ENCODE measurements at places on chromosomes 16 and 17. TPM values are rescaled to one million over a fixed set of nuclear protein-coding genes. Genes with fewer than 3 reads are reported as not detected.

GRCh38 chr17:59416184-59416583, 84.7 kb downstream of the YPEL2 start:
- no peak overlapping the region for H3K27ac ChIP-seq
- no peak overlapping the region for H3K4me3 ChIP-seq
- no peak for DNase-seq
- H3K36me3 ChIP-seq: no peaks in the 10 kb centered on the region
- peaks cover 32% of the 10 kb centered on the region for H3K4me1 ChIP-seq

ENPP7 gene
- polyA plus RNA-seq: not detected

DNA sequence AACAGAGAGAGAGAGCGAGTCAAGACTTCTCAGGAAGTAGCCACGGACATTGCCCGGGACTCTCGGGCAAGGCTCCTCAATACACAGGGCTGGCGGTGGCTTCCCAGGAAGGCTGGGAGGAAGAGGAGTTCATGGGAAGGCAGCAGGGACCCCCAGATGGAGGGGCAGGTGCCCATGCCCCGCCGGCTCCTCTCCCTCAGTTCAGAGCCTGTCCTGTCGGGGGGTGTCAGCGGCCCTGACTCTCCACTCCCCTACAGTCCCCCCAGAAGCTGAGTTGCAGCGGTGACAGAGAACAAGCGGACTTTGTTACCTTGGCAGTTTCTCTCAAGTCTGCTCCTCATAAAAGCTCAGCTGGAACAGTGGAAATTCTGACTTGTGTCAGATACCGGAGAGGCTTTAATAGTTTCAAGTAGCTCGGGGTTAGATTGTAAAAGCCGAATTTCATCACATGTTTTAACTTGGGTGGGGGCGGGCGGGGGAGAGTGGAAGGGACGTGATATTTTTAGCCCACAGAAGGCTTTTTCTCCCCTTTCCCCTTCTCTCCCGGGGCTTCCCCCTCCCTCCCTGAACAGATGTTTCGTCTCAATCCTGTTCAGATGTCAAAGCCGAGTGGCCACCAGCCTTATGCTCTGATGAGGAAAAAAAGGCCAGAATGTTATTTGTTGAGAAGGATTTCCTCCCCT, 65.2 kb downstream of the NKD1 start:
- no peak overlapping the region for H3K27ac ChIP-seq
- no peaks in the 10 kb centered on the region for H3K36me3 ChIP-seq
- no peak for DNase-seq
- peaks cover 18% of the 10 kb centered on the region for H3K4me1 ChIP-seq

DOC2A gene
- not detected for polyA plus RNA-seq

- H3K4me1 ChIP-seq: peaks cover 2% of the 10 kb centered on the region
- H3K27me3 ChIP-seq: no peaks in the 10 kb centered on the region
- H3K36me3 ChIP-seq: peaks cover 29% of the 10 kb centered on the region
- H3K27ac ChIP-seq: no peak overlapping the region
- no peak overlapping the region for H3K4me3 ChIP-seq
These were observed 41.7 kb upstream of the CDRT4 start for GRCh38 chr17:15509095-15509494.

- H3K4me1 ChIP-seq: peaks cover 16% of the 10 kb centered on the region
- no peaks in the 10 kb centered on the region for H3K27me3 ChIP-seq
- peak overlapping the region; percentile 69 for H3K4me3 ChIP-seq
- no peaks in the 10 kb centered on the region for H3K36me3 ChIP-seq
- H3K27ac ChIP-seq: no peak overlapping the region
These were observed 1.5 kb downstream of the ENPP7 start for GRCh38 chr17:79732254-79732653.

GRCh38 chr17:38657824-38658740, 16.7 kb downstream of the EPOP start:
- H3K36me3 ChIP-seq: no peaks in the 10 kb centered on the region
- H3K4me1 ChIP-seq: peaks cover 28% of the 10 kb centered on the region
- H3K27ac ChIP-seq: no peak overlapping the region
- no peak overlapping the region for H3K4me3 ChIP-seq

- no peak overlapping the region for H3K27ac ChIP-seq
- peak overlapping the region; percentile 67 for H3K4me3 ChIP-seq
- H3K27me3 ChIP-seq: no peaks in the 10 kb centered on the region
- H3K4me1 ChIP-seq: peaks cover 38% of the 10 kb centered on the region
- H3K36me3 ChIP-seq: no peaks in the 10 kb centered on the region
These were observed 3.3 kb upstream of the FASN start for GRCh38 chr17:82101301-82101715.

DNA sequence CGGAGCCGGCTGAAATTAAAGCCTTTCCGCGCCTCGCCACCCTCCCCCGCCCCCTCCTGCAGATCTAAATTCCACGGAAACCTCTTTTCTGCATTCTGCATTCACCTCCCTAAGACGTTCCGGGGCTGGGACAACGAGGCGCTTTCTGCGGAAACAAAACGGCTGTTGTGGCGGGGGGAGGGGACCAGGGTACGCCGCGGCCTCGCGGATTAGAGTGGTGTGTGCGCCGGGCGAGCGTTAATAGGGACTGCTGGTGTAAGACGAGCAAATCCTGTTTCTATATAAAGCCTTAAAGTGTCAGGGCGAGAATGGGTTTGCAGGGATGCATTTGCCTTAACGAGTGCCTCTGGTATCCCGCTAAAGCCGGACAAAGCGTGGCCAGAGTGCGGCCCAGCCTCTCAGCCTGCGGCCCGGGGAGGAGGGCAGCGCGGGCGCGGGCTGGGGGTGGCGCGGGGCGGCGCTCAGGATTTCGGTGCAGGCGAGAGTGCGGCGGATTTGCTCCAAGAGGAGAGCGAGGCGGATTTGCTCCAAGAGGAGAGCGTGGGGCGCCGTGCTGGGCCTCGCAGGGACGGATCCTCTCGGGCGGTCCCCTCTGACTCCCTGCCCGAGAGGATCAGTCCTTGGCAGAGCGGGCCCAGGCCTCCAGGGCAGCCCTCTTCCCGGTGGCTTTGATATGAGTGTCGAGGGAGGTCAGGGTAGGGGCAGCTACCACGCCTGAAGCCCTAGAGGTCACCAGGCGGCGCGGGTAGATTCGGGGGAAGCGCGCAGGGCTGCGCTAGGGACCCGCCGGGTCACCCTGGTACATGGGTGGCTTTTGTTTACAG, 5.1 kb downstream of the BAHCC1 start:
- peaks cover 15% of the 10 kb centered on the region for H3K4me1 ChIP-seq
- H3K4me3 ChIP-seq: peak overlapping the region; percentile 84
- H3K27me3 ChIP-seq: peaks cover 62% of the 10 kb centered on the region
- H3K36me3 ChIP-seq: no peaks in the 10 kb centered on the region
- no peak overlapping the region for H3K27ac ChIP-seq
